ENCODE measurements at places on chromosomes 2 and 18. TPM values are rescaled to one million over a fixed set of nuclear protein-coding genes. Genes with fewer than 3 reads are reported as not detected.

NAT8 gene
- total RNA-seq = not detected

EML6 gene
- 2.1 TPM for total RNA-seq

GRCh38 chr2:207777124-207777523 is 7.4 kb upstream of the FZD5 start:
- DNase-seq = no peak

CLEC4F gene
- total RNA-seq = not detected

CBLN2 gene
- total RNA-seq = not detected

GRCh38 chr18:59820663-59821062 is 79.1 kb upstream of the PMAIP1 start:
- no peak for DNase-seq
